ENCODE measurements at places on chromosomes 7 and 10.

- DNase-seq: no peak
These were observed 338.2 kb downstream of the SDK1 start for GRCh38 chr7:3639253-3639652.

- DNase-seq: no peak
These were observed 283.7 kb upstream of the NRP1 start for GRCh38 chr10:33618196-33618595.

- no peak for DNase-seq
These were observed 23.4 kb upstream of the CASD1 start for GRCh38 chr7:94486216-94486615.

DNA sequence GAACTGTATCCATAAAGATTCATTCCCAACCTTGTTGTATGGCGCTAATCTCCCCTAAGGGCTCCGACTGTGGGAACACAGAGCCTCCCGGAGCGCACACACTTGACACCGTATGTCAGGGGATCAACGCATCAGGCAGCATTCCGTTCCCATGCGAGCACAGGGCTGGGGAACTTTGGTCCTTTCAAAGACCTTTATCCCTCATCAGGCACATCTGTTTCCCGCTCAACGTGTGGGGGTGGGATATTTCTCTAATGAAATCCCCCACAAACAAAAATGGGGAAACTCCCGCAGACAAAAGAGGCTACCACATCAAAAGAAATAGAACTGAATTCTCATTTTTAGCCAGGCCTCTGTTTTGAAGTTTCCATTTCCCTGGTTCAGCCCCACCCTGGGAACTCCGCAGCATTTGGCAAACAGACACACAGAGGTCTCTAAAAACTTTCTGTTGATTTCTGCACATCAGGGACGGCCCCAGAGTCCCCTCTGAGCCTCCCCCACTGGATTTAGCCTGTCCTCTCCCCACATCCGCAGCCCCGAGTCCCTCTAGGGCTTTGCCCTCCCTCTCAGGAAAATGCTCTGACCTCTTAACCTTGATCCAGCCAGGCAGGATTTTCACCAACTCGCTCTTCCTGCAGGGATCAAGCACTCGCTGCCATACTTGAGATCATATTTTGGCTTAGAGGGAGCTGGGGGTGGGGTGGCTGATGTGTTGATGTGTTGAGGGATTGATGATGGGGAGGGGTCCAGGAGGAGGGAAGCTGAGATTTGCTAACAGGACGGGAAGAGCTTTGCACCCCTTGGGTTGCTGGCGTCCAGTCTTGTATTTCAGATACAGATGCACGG, 6.6 kb downstream of the CPA5 start:
- peak; percentile 79 for DNase-seq

DNA sequence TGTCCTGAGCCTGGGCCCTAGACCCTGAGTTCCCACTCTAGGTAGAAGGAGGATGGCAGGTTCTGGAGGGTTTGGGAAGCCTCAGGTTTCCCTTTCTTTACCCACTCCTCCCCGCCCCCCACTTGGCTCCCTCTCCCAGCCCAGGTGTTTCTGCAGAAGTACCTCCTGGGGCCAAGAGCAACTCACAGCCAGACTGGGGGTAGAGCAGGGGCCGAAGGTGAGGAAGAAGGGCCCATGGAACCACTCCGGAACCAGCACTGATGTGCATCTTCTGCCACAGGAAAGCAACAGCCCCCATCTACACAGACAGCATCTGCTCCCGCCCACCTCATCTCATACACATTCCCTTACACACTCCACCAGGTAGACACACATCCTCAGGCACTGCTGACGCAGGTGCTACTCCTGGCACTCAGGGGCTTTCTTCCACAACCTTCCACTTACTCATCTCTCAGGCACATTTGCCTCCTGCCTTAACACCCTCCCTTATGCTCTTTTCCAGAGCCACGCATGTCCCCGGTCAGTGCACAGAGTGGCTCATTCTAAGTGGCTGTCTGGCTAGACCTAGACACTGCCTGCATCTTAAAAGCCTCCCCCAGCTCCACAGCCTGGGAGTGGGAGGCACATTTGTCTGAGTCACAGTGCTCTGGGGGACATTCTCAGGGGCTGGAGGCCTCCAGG, 1.8 kb downstream of the EPHB6 start:
- DNase-seq: no peak

- DNase-seq: no peak
These were observed 4.2 kb upstream of the NT5C3A start for GRCh38 chr7:33066771-33067170.

GRCh38 chr10:52703898-52704297, 68.7 kb downstream of the MBL2 start:
- no peak for DNase-seq

DNA sequence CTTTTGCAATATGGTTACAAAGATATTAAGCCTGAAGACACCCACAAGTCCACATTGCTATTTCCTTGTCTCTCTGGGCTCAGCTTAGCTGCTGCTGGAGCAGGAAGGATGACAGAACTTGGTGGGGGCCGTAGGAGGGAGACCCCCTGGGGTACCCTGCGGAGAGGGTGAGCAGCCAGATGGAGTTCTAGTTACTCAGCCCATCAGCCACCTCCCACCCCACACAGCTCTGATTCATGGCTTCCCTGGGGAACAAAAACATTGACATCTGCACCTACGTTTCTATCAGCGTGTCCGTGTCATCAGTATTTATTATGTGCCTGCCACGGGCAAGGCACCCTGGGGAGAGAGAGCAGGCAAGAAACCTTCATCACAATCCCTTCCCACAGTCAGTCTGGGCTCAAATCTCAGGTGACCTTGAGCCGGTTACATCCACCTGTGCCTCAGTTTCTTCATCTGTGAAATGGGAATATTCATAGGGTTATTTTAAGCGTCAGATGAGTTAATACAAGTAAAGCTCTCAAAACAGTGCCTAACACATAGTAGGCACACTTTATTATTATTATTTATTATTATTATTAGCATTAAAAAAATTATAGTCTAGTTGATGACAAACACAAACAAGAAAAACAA, 131.5 kb downstream of the C10orf105 start:
- peak; percentile 40 for DNase-seq

- no peak for DNase-seq
These were observed 1.8 kb upstream of the CLDN4 start for GRCh38 chr7:73828972-73829371.

DNA sequence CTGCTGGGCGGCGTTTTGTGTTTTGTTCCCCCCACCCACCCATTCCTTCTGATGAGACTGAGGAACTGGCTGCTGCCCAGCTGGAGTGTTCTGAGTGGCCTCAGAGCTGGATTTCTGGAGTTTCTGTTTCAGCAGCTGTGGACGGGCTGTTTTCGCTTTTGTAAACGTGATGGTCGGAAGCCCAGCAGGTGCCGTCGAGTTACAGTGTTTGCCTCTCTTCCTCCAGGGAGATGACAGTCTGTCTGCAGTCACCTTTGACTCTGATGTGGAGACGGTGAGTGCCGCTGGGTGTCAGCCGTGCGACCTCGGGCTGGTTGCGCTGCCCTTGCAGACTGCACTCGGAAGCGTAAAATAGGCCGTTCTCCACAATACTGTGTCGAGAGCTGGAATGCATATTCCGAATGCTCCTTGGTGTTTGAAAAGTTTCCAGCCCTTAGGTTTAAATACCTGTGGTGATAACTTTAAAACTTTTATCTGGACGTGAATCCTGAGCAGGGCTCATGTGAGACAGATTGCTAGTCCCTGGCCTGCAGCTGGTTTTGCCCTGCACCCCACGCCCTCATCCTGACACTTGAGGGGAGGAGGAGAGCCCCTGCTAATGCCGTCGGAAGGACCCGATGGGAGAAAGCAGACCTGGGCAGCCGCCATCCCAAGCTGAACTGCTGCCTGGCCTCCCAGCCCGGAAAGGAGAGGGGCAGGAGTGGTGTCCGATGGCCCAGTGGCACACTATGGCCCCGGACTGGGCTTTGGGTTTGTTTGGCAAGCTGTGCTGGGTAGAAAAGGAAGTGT, 8.3 kb downstream of the IQCE start:
- no peak for DNase-seq

DNA sequence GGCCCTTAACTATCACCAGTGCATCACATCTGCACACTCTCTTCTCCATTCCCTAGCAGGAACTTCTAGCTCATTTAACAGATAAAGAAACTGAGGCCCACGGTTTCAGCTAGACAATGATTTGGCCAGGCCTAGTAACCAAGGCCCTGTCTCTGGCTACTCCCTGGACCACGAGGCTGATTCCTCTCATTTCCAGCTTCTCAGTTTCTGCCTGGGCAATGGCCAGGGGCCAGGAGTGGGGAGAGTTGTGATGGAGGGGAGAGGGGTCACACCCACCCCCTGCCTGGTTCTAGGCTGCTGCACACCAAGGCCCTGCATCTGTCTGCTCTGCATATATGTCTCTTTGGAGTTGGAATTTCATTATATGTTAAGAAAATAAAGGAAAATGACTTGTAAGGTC, 13.5 kb downstream of the AQP1 start:
- DNase-seq: no peak

DNA sequence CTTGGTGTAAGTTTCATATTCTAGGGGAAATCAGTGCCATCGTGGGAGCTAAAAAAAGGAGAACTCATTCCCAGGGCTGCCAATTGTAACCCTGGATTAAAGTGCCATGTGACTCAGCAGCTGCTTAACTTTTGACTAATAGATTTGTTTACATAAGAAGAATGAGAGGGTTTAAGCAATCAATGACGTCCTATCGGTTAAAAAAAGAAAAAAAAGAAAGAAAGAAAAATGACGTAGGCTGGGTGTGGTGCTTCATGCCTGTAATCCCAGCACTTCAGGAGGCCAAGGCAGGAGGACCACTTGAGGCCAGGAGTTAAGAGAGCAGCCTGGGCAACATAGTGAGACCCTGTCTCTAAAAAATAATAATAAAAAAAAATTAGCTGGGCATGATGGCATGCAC, 116.2 kb upstream of the AFAP1L2 start:
- peak; percentile 40 for DNase-seq

DNA sequence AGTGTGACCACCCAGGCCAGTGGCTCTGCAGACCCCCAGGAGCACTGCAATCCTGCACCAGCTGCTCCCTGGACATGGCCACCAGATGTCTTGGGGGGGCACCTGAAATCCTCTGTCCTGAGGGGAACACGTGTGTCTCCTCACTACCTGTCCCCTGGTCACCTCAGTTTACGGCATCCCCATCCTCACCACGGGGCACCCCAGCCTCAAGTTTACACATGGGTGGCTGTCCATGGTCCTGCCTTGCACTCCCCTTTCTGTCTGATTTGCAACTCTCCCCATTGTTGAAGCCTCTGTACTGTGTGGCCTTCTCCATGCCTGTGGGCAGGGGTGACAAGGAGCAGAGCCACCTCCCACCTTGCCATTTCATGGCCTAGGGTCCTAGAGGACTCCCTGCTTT, 67.2 kb downstream of the RAMP3 start:
- DNase-seq: no peak

GRCh38 chr7:75757860-75758259, 14.2 kb downstream of the CCL26 start:
- no peak for DNase-seq

- no peak for DNase-seq
These were observed 78.8 kb downstream of the SLC25A40 start for GRCh38 chr7:87797395-87797794.

DNA sequence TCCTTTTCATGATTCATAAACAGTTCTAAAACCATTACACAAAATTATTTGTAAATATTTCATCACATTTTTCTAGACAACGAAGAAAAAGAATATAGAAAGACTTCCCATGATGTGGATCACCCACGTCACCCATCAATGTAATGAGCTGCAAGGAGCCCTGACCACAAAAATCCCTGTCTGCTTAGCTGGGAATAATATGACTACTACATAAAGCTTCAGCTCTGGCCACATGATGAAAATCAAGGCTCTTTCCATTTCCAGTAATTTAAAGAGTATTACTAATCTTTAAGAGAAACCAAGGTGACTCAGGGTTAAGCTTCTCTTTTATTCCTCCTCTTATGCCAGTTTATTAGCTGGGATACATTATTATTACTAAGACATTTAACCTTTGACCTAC, 180.8 kb upstream of the CACNA2D1 start:
- DNase-seq: no peak

DNA sequence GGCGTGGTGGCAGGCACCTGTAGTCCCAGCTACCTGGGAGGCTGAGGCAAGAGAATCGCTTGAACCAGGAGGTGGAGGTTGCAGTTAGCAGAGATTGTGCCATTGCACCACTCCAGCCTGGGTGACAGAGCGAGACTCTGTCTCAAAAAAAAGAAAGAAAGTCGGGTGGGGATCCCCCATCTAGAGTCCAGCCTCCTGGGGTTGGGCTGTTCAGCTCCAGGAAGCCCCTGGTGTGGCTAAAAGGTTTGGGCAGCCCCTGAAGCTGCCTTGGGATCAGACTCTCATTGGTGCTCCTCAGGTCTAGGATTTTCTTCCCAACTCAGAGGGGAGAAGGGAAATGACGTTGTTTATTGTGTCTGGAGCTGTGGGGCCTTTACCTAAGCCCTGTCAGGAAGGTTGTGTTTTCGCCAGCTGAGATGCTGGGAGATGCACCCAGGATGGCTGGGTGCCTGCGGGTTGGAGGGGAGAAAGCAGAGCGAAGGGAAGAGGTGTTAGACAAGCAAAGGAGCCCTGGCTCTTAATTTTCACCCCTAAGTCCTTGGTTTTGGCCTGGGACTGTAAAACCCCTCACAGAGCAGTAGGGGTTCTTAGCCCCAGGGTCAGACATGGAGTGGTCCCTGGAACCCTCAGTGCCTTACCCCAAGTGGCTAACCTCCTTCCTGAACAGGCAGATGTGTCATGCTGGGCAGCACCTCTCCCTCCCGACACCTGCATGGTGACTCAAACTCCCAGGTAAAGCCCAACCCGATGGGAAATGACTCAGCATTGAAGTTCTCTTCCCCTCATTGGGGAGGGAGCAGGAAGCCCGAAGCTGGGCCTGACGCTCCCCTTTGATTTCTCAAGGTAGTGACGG, 21.1 kb downstream of the PLAU start:
- no peak for DNase-seq

Measured in NCI-H345 (cell line).